Activated CD4-positive, alpha-beta T cell treated with anti-CD3 and anti-CD28 coated beads for 48 hours (primary cell): ENCODE measurements at places on chromosomes 7 and 10.

DNA sequence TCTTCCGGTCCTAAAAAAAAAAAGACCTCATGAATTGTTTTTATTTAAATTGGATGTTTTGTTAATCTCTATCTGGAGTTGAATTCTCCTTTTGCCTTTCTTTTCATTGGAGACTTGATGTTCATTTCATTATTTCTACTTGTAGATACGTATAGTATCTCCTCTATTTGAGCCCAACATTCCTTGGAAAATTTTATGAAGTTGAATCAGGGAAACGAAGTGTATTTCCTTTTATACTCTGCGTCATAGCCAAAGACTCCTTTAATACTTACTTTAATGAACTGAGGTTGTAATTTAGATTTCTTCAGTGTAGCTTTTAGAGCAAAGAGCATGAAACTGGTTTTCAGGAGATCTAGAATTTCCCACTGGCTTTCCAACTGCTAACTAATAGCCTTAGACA, 132.4 kb downstream of the KIAA1217 start:
- no peak for DNase-seq

DNA sequence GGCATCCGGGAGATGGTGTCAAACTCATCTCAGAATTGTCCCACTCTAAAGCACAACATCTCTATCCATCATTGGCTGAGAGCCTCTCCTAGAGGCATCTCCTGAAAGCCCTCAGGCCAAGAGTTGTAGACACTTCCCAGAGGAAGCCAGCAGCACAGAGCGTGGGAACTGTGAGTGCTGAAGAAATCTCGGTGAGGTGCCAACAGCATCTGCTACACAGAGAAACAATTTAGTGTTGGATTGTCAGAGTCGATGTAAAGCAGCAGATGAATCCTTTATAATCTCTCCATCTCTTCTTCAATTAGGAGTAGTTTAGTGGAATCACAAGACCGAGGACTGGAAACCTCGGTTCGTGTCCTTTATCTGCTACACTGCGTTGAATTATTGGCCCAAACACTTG, 172.2 kb downstream of the C7orf25 start:
- no peak for DNase-seq

GRCh38 chr7:74032191-74032490, 4.2 kb downstream of the ELN start:
- no peak for DNase-seq

DNA sequence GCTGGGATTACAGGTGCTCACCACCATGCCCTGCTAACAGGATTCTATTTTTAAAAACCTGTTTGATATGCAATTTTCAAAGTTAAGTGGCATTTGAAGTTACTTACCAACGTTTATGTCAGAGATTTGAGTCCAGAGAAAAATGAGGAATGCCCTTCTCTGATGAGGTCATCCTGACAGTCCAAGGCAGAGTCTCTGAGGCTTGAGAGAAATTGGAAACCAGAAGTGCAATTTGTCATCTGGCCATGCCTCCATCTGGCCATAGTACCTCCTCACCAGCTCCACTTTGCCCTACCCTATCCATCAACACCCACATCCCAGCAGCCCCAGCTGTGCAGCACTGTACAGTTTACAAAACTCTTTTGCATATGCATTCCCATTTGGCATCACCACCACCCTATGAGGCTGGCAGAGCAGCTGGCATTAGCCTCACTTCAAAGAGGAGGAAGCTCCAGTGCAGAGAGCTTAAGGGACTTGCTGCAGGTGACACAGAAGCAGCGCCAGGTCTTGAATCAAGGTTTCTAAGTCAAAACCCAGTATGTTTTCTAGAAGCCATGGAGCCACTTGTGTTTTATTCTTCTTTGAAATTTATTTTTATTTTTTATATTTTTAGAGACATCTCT, 54.5 kb upstream of the PDZD8 start:
- no peak for DNase-seq

GRCh38 chr7:69761290-69761922, 163.1 kb downstream of the AUTS2 start:
- DNase-seq = no peak

- no peak for DNase-seq
These were observed 12.1 kb downstream of the TAX1BP1 start for GRCh38 chr7:27751888-27752660.
